NCI-H187 (cell line): ENCODE measurements at places on chromosomes 6 and 20.

DNA sequence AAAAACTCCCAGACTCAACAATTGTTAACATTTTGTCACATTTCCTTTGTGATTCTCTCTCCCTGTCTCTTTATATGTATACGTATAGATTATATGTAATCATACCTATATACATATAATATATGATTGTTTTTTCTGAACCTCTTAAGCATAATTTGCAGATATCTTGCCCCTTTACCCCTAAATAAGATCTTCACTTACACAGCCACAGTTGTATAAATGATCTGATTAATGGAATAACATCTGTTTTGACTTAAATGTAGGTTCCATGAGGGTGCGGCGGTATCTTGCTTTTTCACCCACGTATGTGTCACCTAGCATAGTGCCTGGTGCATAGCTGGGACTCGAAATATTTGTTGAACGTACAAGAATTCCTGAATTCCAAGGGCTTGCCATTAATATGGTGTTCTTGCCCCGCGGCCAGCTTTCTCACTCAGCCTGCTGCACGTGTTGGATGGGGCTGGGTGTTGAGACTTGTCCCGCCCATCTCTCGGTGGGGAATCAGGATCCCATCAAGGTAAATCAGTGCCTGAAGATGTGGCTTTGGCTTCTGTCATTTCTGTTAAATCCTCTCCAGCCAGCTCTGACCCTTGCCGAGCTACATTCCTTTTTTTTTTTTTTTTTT lies 10.4 kb upstream of the MANBAL start:
- no peak for DNase-seq

DNA sequence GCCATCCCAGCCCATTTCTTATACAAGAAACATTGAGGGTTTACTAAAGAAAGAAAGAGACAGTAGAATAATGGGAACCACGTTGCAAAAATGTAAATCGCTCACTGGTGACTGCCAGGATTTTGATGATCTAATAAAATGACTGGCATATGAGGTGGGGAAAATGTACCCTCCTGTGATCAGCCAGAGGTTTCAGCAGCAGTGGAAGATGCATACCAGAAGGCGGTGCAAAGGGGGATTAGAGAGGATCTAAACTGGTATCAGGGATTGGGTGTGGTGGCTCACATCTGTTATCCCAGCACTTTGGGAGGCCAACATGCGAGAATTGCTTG lies 60.8 kb upstream of the DDR1 start:
- DNase-seq, result no peak

DNA sequence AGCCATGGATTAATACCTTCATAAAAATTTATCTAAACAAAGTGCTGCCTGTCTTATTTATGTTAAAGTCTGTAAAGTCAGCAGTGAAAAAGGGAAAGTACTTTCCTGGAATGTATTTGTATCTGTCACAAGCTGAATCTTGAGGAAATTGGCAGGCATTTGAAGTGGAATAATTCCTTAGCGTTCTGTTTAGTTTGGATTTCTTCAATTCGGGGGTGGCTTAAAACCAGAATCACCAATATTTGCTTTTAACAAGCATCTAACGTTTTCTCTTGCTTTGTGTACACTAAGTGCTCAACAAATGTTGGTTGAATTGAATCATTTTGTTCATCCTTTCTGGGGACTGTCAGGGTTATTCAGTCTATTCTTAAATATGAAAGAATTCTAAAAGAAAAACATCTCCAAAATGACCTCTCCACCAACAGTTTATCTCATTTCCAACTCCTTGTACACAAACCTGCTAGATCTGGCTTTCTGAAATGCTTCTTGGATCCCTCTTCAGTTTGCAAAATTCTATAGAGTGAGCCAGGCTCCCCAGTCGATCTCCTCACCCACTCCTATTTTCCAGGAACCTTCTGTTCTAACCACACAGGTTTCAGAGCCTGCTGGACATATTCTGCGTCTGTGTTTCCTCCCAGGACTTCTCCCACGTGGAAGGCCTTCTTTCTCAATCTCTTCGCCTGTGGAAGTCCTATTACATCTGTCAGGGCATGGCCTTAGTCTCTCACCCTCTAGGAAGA lies 2.0 kb upstream of the NPEPL1 start:
- no peak for DNase-seq

DNA sequence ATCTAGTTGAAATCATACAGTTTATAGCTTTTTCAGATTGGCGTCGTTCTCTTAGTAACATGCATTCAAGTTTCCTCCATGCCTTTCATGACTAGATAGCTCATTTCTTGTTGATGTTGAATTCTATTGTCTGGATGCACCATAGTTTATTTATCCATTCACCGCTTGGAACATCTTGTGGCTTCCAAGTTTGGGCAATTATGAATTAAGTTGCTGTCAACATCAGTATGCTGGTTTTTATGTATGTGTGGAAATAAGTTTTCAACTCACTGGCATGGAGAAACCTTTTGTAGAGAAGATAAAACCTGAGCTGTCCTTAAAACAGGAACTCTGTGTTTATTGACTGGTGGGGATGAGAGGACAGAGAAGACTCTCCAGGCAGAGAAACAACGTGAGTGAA lies 248.0 kb downstream of the CDC5L start:
- no peak for DNase-seq

GRCh38 chr20:45392733-45393132 lies 14.6 kb upstream of the TP53TG5 start:
- DNase-seq, result no peak

DNA sequence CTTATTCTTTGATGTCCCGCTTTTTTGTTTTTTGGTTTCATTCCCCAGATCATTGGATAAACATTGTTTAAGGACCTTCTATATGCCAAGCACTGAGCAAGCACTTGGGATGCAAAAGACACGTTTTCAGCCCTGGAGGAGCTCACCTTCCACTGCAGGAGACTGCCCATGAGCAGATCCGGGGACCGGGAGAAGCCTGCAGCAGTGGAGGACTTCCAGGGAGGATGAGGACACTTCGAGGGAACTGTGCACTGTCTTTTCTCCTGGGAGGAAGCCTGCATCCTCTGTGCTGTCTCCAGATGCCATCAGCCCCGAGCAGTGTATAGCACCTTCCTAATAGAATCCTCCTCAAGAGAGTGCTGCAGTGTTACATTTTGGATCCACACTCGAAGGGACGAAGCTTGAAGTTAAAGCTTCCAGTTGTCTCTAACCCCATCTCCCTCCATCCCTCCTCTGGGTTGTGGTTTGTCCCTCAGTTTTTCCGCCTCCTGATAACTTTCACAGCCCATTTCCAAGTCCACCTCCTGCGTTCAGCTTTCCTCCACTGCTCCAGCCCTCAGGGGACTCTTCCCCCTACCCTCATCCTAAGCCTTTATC lies 5.8 kb upstream of the KCNG1 start:
- no peak for DNase-seq

DNA sequence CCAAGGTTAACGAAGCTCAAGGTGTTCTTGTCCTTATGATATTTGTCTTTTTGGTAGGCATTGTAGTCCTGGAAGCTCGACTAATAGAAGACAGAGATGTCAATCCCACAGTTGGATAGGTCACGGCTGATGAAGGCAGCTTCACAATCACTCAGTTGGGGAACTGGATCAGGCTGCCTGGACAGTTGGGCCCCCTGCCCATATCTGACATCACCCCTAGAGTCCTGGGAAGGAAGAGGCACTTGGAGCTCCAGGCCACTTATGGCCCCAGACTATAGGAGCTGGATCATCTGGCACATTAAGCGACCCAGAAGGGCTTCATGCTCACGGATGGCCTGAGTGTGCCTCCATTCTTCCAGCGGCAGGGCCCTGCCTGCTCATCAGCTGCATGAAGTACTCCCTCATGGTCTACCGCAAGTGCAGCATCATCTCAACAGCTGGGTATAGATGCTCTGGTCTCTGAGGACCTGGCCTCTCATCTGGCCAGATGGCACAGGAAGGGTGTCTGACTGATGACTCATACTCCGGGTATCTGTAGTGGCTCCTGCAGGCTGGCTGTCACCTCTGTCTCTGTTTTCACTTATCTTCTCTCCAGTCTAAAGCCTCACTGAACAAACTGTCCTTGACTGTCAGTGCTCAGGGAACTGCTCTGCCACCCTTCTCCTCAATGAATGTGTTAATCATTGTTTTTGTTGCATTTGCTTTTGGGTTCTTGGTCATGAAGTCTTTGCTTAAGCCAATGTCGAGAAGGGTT lies 29.2 kb upstream of the SSR1 start:
- no peak for DNase-seq

- DNase-seq, result no peak
Observed at GRCh38 chr6:36769183-36769675, 70.0 kb downstream of the CPNE5 start.

GRCh38 chr6:162854734-162855191 lies 127.0 kb downstream of the PACRG start:
- no peak for DNase-seq

GRCh38 chr20:38952153-38952552 lies 10.0 kb upstream of the DHX35 start:
- no peak for DNase-seq

- DNase-seq, result peak; percentile 49
Observed at GRCh38 chr6:143765422-143766184, 77.5 kb upstream of the LTV1 start.

GRCh38 chr6:113630738-113631535 lies 226.2 kb upstream of the MARCKS start:
- no peak for DNase-seq

DNA sequence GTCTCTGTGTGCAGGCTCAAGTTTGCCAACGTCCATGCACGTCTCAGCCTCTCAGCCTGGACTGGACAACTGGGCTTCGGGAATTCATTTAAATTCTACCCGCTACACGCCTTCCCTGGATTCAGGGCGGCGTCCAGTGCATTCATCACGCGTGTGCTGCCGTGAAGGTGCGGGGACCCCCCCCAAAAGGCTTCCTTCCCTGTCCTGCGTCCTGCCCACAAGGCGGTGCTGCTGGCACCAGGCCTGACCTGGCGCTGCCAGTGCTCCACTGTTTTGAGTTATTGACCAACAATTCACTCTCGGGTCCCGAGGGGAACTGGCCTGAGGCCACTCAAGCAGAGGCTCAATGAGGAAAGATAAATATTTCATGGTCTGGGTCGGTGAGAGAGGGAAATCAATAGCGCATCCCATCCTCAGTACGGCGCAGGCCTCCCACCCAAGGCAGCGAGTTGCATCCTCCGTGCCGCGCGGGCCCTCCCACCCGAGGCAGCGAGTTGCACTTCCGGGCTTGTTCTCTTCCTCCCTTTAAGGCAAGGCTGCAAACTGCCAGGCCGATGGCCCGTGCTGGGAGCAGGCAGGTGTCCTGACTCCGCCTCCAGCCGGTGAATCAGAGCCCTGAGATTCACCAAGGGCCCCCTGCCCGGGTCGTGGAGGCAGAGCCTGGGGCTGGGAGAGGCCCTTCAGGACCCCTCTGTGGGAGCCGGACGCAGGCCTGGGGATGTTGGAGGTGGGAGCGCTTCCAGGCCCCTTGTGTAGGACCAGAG lies 22.8 kb upstream of the BHLHE23 start:
- no peak for DNase-seq

DNA sequence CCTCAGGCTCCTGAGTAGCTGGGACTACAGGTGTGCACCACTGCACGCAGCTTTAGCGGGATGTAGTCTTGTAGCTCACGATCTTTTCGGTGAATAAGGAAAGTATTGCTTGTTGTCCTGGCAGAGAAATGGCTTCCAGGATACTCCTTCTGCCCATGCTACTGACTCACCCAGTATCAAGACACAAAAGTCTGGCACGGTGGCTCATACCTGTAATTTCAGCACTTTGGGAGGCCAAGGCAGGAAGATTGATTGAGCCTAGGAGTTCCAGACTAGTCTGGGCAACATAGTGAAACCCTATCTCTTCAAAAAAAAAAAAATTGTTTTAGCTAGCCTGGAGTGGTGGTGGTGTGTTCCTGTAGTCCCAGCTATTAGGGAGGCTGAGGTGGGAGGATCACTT lies 40.9 kb upstream of the B4GALT5 start:
- DNase-seq, result no peak

GRCh38 chr6:161035981-161036263 lies 44.4 kb downstream of the MAP3K4 start:
- DNase-seq, result no peak

GRCh38 chr6:122400462-122401089 lies 1.1 kb downstream of the HSF2 start:
- DNase-seq, result no peak

- no peak for DNase-seq
Observed at GRCh38 chr6:134666125-134666524, 283.8 kb downstream of the ALDH8A1 start.

DNA sequence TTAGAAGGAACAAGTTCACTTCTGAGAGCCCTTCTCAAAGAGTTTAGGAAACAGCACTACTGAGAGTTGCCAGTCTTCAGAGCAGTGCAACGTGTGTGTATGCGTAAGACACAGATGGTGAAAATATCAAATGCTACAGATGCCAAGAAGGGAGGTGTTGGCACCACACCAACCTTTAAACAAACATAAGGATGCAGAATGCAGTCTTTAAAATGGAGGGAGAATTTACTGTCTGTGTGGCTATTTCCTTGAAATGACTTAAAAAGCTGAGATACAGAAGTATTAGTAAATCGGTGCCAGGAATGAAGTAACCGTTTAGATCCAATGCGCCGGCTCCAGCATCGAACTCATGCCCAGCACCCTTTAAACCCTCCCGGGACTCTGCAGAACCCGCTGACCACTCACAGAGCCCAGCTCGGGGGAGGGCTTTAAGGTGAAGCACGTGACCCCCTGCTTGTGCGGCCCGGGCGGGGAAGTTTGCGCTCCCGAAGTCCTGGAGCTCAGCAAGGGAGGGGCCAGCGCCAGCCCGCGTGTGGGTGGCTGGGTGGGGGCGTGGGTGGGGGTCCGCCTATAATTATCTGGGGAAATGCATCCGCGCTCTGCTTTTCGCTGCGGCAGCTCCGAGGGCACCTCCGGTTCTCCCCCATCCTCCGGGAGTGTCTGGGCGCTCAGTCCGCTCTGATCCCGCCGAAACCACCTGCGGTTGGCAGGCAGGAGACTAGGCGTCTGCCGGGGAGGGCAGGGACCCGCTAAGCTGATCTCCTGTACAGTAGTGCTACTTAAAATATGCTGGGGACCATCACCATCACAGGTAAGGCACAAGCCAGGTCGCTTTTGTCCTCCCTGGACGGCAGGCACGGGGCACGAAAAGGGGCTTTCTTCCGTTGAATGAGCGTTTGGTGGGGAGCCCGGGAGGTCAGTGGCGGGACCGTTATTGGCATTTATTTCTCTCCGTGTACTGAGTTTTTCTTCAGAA lies 66.0 kb downstream of the ZBTB2 start:
- no peak for DNase-seq

GRCh38 chr6:51314965-51315364 lies 496.3 kb downstream of the TFAP2B start:
- DNase-seq, result no peak

DNA sequence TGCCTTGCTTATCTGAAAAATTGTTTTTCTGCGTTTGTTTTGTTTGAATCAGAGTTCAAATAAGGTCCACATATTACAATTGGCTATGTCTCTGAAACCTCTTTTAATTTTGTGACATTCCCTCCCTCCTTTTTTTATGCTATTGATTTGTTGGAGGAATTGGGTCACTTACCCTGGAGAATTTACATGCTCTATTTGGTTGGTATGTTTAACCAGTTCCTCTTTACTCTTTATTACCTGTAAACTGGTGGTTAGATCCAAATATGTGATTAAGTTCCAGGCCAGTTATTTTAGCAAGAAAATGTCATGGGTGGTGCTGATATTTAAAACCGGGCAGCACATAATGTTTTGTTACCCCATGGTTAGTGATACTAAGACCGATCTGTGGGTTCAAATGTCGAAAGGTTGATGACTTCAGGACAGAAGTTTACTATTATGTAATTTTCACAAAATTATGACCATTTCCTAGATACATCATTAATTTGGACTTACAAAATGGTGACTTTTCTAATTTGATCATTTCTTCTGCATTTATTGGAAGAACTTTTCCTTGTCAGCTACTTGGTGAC lies 77.3 kb downstream of the KIZ start:
- no peak for DNase-seq

GRCh38 chr6:4466261-4466660 lies 309.9 kb upstream of the CDYL start:
- DNase-seq, result peak; percentile 7
